ENCODE measurements at places on chromosomes 16 and 17.

GRCh38 chr16:12904329-12904671, 2.9 kb downstream of the SHISA9 start:
- DNase-seq = no peak

DNA sequence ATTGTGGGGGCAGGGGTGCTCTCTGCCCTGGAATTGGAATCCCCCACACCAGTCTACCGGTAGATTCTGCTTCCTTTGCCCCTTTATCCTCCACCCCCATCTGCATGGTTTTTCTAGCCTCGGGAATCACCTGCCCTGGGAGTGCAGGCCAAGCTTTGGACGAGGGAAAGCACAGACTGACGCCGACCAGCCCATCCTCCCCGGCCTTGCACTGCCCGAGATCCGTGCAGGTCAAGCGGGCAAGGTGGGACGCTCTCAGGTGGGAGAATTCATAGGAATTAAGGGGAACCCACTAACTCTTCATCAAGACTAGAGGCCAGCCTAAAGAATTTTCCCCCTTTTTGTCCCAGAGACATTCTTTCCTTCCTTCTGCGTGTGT, 9.9 kb upstream of the HOXB13 start:
- DNase-seq = no peak

GRCh38 chr17:45405250-45406086, 27.2 kb downstream of the ARHGAP27 start:
- no peak for DNase-seq

DNA sequence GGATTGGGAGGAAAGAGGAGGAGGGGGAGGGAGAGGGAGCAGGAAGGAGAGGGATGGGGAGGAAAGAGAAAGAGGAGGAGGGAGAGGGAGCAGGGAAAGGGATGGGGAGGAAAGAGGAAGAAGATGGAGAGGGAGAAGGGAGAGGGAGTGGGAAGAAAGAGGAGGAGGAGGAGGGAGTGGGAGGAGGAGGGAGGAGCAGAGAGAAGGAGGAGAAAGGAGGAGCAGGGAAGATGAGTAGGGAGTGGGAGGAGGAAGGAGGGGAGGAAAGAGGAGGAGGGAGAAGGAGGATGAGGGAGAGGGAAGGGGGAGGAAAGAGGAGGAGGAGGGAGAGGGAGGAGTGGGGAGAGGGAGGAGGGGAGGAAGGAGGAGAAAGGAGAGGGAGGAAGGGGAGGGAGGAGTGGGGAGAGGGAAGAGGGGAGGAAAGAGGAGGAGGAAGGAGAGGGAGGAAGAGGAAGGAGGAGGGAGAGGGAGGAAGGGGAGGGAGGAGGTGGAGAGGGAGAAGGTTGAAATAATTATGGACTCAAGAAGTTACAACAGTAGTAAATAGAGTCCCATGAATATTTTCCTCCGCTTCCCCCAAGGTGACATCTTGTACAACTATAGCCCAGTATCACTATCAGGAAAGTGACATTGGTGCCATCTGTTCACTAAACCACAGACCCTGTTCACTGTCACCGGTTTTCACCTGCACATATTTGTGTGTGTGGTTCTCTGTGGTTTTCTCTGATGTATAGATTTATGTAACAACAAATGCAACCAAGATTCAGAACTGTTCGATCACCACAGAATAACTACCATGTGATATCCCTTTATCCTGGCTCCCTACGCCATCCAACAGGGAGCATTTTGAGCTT, 325.3 kb upstream of the EEF2KMT start:
- DNase-seq = no peak

DNA sequence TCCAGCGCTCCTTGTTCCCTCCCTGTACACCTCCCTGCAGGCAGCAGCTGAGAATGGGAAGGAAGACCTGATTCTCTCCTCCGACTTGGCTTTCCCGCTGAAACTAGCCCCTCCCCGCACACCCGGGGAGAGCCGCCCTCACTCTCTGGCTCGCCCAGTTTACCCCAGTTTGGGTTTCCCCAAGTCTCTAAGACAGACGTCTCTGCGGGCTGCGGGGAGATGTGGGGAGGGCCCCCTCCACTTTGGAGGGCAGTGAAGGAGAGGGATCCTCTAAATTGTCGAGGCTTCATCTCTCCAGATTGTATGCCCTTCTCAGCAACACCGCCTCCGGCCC, 797 bp downstream of the GRB7 start:
- DNase-seq = peak; percentile 72

DNA sequence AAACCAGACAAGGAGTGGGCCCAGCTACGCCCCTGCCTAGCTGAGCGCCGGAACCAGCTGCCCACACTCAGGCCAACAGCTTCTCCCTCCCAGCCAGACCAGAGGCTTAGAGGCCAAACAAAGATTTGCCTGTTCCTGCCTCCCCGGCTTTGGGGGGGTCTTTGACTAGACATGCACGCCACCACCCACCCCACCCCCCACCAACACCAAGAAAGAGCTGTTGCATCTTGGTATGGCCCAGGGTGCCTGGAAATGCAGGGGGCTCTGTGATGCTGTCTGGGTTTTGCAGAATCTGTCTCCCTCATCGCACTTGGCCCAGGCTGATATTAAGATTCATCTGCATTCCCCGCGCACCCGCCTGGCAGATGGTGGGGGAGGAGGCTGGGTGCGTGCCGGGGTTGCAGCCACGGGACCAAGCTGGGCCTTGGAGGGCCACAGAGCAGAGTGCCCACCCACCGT, 1.3 kb upstream of the NXPH3 start:
- peak; percentile 77 for DNase-seq

- no peak for DNase-seq
These were observed 474.4 kb downstream of the SLC39A11 start for GRCh38 chr17:72618001-72618509.

DNA sequence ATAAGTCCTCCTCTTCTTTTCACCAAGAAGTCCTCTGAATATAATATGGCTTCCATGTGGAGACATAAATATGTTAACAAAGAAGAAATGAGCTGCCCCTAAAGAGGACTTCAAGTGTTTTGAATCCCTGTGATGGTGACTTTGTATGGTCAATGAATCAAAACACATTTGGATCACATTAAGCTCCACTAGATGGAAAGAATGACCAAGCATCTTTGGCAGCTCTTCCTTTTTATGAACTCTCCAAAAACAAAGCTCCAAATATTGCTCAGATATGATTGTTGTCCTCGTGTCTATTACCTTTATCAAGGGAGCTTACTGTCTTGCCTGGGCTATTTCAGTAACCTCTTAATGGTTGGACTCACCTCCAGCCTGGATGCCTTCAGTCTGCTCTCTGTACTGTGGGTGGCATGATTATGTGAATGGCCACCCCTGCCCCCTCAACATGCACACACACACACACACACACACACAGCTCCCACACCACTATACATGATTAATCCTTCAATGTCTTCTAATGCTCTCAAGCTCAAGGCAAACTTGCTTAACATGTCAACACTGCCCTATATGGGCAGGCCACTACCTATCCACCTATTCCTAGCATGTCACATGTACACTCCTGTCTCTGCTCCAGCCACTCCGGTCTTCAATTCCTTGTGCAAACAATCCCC, 346.6 kb upstream of the SALL1 start:
- DNase-seq = no peak

DNA sequence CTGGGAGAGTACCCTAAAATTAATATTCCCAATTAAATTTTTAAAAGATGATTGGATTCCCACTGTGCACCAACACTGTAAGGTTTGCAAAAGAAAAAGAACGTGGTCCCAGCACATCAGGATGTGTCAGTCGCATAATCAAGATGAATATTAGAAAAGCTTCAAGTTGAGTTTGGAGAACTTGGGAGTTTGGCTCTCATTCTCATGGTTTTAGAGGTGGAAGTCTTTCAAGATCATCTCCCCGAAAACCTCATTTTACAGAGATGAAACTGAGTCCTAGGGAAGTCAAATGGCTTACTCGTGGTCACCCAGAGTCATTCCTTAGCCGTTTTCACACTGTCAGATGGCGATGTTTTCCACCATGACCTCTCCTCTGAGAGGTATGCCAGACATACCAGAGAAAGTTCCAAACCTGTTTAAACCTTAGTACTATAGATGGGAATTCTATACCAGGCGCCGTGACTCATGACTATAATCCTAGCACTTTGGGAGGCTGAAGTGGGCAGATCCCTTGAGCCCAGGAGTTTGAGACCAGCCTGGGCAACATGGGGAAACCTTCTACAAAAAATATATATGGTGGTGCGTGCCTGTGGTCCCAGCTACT, 1.2 kb downstream of the SEC14L1 start:
- DNase-seq = peak; percentile 38

- no peak for DNase-seq
These were observed 137.3 kb upstream of the CCL2 start for GRCh38 chr17:34117811-34118210.

- no peak for DNase-seq
These were observed 228.8 kb upstream of the EEF2KMT start for GRCh38 chr16:5326395-5326794.

- no peak for DNase-seq
These were observed 58.1 kb downstream of the SOCS3 start for GRCh38 chr17:78301821-78302213.

GRCh38 chr17:59642565-59642964, 22.9 kb downstream of the CLTC start:
- no peak for DNase-seq

DNA sequence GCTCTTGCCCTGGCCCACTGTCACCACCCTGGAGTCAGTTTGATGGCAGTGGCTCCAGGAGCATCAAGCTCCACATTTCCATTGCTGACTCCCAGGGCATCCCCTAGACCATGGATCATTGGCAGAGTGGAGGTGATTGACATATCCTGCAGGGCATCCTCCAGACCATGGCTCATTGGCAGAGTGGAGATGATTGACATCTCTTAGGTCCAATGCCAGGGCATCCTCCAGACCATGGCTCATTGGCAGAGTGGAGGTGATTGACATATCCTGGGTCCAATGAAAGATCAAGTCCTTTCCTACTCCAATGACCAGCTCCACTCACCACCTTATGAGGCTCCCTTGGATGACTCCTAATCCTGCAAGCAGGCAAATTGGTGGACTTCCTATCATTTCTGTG, 174.3 kb upstream of the NLRP1 start:
- no peak for DNase-seq

DNA sequence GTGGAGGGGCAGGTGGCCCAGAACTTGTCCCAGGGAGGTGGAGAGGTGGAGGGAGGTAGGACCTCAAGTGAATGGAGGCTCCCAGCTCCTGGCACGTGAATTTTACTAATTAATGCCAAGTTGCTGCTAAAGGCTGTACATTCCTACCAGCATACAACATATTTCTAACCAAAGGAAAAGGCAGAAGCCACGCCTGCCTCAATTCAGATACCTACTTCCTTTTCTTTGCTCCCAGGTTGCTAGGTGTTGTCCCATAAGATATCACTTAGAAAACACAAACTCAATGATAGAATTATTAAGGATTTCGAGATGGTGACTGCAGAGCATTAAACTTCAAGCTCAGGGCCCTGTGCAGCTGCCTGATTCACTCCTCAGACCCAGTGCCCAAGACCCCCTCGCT, 20.5 kb upstream of the SMPD3 start:
- no peak for DNase-seq

- no peak for DNase-seq
These were observed 4.5 kb upstream of the NECAB2 start for GRCh38 chr16:83963277-83964119.

GRCh38 chr17:45867171-45867570, 22.5 kb downstream of the SPPL2C start:
- DNase-seq = no peak

GRCh38 chr16:677316-678190, 2.1 kb downstream of the RHBDL1 start:
- DNase-seq = no peak

DNA sequence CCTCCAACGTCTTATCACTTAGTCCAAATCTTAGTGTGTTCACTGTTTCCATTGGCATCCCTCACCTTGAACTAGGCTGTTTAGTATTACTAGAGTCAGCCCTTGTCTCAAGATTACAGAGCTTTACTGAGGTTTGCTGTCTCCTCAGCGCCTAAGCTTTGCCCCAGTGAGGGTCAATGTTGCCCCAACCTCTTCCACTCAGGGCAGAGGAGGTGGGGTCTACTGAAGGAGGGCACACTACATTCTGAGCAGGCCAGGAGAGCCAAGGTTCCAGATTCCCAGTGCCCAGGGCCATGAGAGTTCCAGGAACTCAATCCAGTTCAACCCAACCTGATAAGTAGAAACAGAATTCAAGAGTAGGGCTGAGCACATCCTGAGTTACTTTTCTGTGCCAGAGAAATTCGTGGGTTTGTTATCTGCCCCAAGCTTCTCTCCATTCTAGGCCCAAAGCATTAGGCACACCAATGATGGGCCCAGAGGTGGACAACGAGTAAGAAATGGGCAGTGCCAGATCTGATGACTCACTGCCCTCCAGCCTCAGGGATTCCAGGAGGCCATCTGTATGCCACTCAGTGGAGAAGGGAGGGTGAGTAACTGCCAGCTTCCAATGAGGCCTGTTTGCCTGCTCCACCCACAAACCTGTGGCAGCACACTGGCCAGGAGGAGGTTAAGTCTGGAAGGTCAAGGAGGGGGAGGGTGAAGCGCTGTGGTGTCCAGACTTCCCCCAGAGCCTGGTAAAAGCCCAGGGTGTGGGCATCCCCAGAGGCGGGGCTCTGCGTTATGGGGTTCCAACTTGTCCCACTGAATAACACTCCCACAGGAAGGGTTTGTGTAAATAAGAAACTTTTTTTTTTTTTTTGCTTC, 8.2 kb downstream of the TUBG2 start:
- peak; percentile 32 for DNase-seq

DNA sequence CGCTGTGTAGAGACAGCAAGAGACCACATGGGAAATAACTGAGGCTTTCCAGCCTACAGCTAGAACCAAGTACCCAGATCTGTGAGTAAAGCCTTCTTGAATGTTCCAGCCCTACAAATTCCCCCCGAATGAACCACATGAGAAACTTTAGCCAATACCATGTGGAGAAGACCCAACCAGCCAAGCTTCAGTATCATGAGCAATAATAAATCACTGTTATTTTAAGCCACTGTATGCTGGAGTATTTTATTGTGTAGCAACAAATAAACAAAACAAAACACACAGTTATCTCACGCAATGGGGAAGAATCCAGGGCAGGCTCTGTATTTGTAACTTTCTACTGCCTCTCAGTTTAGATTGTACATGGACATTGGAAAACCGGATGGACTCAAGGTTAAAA, 426.2 kb downstream of the CDH11 start:
- DNase-seq = no peak

DNA sequence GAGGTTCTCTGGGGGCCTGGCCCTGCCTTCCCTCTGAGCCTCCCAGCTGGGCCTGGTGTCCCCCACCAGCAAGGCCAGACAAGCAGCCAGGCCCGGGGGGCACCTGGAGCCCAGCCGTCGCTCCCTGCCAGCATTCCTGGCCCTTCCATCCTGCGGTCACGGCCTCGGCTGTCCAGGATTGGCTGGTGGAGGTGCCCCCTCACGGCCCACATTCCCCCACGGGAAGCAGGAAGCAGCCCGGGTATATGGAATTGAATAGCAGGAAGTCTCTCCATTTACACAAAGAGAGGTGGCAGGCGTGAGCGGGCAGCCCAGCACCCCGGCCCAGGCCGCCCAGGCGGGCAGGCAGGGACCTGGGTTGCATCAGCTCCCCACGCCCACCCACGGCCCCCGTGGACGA, 14.5 kb downstream of the TRAF7 start:
- DNase-seq = no peak

GRCh38 chr16:5296176-5296575, 198.6 kb upstream of the EEF2KMT start:
- DNase-seq = no peak

GRCh38 chr17:78714534-78714933, 67.5 kb downstream of the CYTH1 start:
- no peak for DNase-seq
